ENCODE measurements at places on chromosomes 13 and 19.

GRCh38 chr19:30017172-30017571, 75.1 kb downstream of the URI1 start:
- DNase-seq, result no peak

GRCh38 chr13:23349161-23349897, 84.2 kb downstream of the SACS start:
- DNase-seq, result no peak

DNA sequence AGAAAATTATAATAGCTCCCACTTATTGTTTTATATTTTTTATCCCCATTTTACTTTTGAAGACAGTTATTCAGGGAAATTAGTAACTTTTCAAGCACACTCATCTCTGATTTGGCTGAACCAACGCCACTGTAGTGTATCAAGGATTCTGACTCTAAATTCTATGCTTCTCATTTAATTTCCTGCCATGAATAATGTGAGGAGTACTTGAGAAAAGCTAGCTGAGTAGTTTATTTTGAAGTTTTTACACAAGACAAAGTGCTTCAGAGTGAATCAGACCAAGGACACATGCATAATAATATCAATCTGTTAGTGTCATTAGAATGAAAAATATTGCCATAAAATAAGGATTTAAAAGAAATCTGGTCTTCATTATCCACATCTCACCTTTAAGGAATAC, 329.9 kb downstream of the SLITRK6 start:
- DNase-seq, result no peak

- DNase-seq, result no peak
Measured at GRCh38 chr13:49927755-49928154, 8.4 kb downstream of the SPRYD7 start.
